ENCODE measurements at places on chromosomes 2 and 18.

GRCh38 chr18:14089781-14090180, 42.5 kb downstream of the ZNF519 start:
- no peak for DNase-seq

DNA sequence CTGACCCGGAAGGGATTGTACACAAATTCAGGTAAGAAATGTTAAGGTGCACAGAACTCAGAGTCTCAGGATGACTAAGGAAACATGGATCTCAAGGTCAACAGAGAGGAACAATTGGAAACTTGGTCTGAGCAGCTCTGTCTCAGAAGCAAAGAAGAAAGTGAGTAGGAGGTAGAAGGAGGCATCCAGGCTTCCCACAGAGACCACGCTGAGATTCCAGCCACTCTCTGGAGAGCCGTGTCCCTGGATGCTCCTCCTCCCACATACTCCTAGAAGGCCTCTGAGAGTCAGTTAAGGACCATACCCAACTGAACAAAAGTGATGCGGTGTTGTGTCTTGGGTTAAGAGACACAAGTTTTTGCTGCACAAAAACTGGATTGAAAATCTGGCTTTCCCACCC, 8.6 kb upstream of the PLB1 start:
- DNase-seq = no peak

GRCh38 chr2:227510620-227510958, 38.6 kb downstream of the AGFG1 start:
- no peak for DNase-seq

GRCh38 chr2:190177249-190178040, 114.9 kb upstream of the MSTN start:
- DNase-seq = no peak

GRCh38 chr2:187580462-187581124, 26.4 kb upstream of the TFPI start:
- peak; percentile 3 for DNase-seq

DNA sequence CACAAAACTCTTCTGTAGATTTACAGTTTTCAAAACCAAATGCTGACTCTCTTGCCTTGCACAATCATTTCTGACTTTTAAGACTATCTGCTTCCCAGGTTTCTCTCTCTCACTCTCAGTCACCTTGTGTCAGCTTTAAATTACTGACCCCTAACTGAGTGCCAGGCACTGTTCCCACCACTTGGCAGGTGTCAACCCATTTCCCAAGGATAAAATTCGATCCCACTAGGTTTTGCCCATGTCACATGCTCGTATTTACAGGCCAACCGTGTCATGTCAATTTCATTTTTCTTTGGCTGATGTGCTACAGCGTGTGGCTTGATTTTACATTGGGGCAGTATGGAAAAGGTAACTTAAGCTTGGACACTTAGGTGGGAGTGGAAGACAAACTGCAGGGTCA, 26.1 kb upstream of the LMAN1 start:
- no peak for DNase-seq

DNA sequence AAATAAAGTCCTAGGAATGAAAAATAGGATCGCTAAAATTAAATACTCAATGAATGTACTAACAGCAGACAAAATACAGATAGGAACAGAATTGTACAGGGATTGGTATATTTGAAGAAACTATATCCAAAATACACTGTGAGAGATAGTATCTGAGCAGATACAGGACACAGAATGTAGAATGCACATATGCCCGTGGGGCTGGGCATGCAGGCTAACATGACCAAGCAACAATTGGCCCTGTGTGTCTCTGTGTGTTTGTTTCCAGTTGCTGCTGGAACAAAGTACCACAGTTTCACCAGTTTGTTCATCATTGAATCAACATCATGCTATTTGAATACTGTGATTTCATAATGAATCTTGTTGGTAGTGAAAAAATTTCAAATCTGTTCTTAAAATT, 127.6 kb downstream of the PMAIP1 start:
- no peak for DNase-seq

DNA sequence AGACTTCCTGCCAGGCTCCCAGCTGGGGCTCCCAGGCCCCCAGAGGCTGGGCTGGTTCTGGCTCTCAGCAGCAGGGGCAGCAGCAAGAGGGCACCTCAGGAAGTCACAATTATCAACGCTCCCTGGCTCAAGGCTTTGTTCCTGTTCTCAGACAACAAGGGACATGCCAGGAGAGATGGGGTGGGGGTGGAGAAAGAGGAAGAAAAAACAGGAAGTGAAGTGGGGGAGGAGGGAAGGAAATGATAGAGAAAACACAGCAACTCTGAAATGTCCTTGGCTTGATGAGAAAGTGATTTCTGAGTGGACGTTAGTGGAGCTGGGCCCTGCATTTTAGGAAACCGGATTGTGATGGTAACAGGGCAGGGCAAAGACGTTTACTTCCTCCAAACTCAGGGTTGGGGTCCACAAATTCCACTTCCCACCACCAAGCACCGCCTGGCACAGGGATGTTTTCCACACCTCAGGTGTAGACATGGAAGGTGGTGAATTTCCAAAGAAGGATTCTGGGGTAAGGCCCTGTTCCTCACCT, 40.4 kb downstream of the CYRIA start:
- peak; percentile 10 for DNase-seq

GRCh38 chr2:237995036-237995435, 28.2 kb downstream of the UBE2F start:
- DNase-seq = no peak

DNA sequence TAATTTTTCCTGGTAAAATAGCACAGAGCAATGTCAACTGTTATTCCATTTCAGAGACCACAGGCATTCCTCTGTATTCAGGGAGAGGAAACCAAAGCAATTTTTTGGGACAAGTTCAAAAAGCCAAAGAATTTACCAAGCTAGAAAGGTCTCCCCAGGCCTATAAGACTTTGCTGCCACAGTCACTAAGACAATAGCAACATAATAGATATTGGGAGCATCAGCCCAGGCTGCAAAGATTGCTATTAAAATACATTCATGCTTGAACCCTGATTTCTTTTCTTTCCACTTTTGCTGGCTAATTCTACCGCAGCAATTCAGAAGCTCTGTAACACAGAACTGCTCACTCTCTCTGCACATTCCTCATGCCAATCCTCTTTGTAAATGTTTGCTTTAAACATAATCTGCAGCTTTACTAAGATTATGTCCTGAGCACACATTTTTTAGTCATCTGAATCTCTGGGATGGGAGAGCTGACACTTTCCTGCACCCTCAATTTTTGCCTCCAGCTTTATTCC, 76.3 kb downstream of the CLHC1 start:
- DNase-seq = no peak

GRCh38 chr2:173354582-173355131, at the start of gene CDCA7:
Gene CDCA7, plus strand, starts transcription at chr2:173354872. Its CDS starts 92 bp downstream, at chr2:173354964.
- DNase-seq = peak; percentile 48

GRCh38 chr2:160429248-160430000, 64.2 kb downstream of the RBMS1 start:
- DNase-seq = peak; percentile 74

DNA sequence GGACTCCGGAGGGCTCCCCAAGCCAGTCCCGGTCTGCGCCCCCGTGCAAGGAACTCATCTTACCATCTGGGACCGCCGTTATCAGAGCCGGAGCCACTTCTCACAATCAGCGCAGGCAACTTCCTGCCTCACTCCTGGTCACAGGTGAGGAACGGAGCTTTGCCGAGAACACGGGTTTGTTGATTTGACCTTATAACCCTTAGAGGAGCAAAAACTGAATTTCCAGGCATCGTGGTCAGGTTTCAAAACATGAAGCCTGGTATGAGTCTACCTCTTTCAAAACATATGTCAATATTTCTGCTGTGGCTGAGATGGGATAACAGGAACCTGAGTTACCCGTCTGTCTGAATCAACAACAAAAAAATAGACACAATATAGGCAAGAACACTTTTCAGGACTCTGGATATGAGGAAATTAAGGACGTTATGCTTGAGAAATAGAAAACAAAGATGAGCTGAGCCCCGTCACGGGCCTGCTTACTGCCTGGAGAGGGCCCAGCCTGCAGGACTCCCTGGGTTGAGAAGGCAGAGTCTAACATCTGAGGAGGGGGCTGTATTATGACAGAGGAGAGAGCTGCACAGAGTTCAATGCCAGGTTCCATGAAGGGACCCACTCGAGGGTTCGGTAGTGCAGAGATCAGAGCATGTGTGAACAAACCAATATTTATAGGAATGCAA, 148.7 kb downstream of the NDUFA10 start:
- no peak for DNase-seq

DNA sequence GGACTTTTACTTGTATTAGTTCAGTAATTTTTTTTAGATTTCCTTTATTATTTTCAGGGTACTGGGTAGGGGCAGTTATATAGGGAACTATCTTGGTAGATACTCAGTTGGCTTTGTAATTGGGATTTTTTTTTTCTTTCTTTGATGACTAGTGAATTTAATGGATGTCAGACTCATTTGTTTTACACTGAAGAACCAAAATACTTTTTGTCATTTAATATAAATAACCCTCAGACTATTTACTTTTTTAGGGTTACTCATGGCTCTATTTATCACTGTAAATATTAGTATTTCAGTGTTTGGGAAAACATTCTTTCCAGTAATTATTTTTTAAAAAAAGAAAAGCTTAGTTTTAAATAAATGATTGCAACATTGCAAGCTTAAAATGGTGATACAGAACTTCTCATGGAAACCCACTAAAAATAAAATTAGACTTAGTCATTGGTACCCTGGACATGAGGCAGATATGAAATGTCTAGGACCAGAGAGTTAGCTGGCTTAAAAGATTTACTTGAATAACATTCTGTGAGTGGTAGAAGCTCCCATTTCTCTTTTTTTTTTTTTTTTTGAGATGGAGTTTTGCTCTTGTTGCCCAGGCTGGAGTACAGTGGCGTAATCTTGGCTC, 74.4 kb upstream of the CYP20A1 start:
- DNase-seq = no peak

GRCh38 chr2:234682492-234683228, 185.8 kb upstream of the ARL4C start:
- DNase-seq = no peak

GRCh38 chr2:240344904-240345303, 90.6 kb upstream of the GPC1 start:
- no peak for DNase-seq

- no peak for DNase-seq
These were observed 49.4 kb downstream of the PDE1A start for GRCh38 chr2:182377467-182377866.

- no peak for DNase-seq
These were observed 102.1 kb downstream of the PRPF40A start for GRCh38 chr2:152615177-152615576.
